H54 (cell line): ENCODE measurements at places on chromosomes 2 and 18.

- no peak for DNase-seq
Measured at GRCh38 chr18:56721491-56721890, 70.3 kb downstream of the WDR7 start.

DNA sequence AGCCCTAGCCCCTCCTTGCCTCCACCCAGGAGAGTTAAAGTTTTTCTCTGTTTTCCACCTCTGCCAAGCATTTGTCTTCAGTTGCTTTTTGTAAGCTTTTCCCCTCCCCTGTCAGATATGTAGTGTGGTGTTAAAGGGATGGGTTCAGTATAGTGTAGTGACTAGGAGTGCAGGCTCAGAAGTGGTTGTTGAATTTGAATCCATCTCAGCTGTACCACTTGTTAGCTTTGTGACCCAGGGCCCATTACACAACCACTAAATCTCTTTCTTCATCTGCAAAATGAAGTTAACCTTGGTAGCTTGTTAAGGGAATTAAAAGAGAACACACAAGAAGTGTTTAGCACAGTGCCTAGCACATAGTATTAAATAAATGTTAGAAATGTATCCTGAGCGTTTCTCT, 56.9 kb downstream of the MAP3K20 start:
- DNase-seq = no peak

DNA sequence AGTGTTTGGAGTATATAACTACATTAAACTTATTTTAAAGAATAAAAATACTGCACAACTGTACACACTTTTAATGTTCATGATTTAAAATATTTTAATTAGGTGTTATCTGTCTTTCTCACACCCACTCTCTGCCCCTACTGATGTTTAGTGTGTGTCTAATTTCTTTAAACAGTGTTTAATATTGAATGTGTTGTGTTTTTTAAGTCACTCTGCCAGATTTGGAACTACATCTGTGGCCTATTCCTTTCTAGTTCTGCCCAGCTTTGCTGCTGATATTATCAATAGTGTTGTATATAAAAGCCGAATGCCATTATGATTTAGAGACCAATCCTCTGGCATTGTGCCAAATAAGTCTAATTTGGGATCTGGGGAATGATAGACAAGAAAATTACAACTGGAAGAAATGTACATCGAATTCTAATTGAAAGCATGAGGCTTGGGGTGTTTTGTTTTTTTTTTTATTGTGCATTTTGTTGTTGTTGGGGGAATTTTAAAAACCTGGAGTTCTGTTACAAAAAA, 398.0 kb downstream of the CPS1 start:
- no peak for DNase-seq

DNA sequence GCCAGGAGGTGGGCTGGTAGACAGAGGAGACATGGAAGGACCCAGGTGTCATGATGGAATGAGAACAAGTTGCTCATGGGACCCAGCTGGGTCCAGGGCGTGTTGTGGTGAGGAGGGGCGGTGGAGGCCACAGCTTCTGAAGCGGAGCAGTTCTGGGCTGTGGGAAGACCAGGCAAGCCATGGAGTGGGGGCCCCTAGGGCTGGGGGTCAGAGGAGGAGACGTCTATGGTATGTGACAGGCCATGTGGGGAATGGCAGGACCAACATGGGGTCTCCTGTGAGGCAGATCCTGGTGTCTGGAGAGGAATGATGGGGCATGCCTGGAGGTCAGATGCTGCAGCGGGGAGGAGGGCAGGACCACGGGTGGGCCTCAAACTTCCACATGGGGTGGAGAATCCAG, 16.9 kb downstream of the MYO7B start:
- no peak for DNase-seq

- DNase-seq = no peak
Measured at GRCh38 chr2:119469131-119469530, 37.5 kb downstream of the TMEM37 start.

- DNase-seq = no peak
Measured at GRCh38 chr2:58045580-58046334, 849 bp upstream of the VRK2 start.

DNA sequence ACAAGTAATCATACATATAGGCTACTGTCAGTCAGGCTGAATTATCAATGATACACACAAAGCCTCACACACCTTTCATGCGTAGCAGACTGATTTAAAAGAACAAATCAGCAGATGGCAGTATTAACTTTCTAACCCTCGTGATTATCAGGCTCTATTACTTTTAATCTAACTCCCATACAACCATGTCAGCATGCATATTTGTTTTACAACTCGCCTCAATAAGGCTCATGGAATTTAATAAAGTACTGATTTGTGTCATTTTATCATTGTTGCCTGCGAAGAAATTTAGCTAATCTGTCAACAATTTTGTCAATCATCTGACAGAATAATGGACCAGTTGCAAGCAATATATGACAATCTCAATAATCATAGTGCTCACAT, 82.8 kb downstream of the SLC25A12 start:
- no peak for DNase-seq

DNA sequence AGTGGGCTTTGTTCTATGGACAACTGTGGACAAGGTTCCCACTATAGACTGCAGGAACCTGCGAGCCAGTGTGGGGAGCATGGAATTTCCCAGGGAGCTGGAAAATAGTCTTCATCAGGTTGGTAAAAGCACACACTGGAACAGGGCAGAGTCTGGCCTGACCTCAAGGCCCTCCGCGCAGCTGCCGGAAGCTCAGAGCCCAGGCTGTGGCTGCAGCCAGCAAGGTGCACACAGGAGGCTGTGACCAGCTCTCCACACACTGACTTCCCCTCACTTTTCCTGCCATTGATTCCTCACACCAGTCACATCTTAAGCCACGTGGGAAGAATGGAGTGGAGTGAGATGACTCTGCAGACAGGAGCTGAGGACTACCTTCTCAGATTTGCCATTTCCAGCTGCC, 19.1 kb downstream of the MAL start:
- DNase-seq = no peak

DNA sequence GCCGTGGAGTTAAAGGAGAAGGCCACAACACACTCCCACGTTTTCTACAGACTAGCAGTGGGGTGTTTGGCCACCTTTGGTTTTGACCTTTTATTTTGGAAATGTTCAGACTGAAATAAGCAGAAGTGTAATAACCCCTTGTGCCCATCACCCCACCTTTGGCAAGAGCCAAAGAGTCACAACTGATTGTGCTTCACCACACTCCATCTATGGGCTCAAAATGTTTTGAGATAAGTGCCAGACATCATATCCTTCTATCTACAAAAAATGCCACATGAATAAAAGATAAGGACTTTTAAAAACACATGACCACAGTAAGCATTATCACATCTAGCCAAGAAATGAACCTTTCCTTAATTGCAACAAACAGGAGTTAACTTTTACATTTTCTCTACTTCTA, 9.9 kb upstream of the GPR35 start:
- no peak for DNase-seq
